ENCODE measurements at places on chromosomes 4 and X.

- no peak for DNase-seq
These were observed 42.5 kb downstream of the LAMP2 start for GRCh38 chrX:120426599-120426998.

DNA sequence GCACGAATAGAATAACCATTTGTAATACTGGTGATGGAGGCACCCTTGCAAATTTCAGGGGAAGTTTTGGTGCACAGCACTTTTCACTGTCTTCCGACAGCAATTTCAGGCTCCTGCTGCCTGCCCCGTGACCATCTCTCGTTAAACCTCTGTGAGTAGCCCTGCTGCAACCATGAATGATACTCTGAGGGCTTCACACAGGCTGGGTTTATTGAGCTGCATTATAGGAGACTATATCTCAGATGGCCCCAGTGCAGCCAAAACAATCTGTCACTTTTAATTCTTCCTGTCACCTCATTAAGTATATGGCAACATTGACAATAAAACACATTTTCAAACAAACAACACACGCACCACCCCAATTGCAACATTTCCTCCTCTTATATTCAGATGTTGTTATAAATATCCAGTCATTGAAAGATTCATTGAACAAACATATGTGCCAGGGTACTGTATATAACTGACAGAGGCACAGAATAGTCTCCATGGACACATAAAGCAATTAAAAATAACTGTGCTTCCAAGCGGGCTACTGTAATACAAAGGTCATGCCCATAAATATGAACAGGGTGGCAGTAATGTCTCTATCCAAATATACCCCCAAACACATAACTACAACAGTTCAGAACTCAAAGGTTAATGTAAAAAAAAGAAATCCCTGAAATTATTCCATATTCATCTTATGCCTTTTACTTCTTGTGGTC lies 477.0 kb downstream of the GBA3 start:
- DNase-seq, result no peak

GRCh38 chr4:120671538-120671937 lies 251.0 kb downstream of the PRDM5 start:
- no peak for DNase-seq

- no peak for DNase-seq
These were observed 493 bp upstream of the UCHL1 start for GRCh38 chr4:41256131-41256739.

GRCh38 chr4:143207555-143207954 lies 22.8 kb downstream of the USP38 start:
- DNase-seq, result no peak

GRCh38 chrX:115047715-115048114 lies 30.3 kb upstream of the IL13RA2 start:
- no peak for DNase-seq

- DNase-seq, result no peak
These were observed 63.4 kb downstream of the STOX2 start for GRCh38 chr4:183968502-183968901.

Data from posterior vena cava (tissue), 2 donors.